ENCODE measurements at places on chromosomes 1 and 21. TPM values are rescaled to one million over a fixed set of nuclear protein-coding genes. Genes with fewer than 3 reads are reported as not detected.

GRCh38 chr1:59305188-59305587, 8.3 kb downstream of the FGGY start:
- H3K27ac ChIP-seq: no peak overlapping the region
- no peaks in the 10 kb centered on the region for H3K27me3 ChIP-seq
- no peaks in the 10 kb centered on the region for H3K36me3 ChIP-seq
- no peak for DNase-seq
- H3K4me3 ChIP-seq: no peak overlapping the region

GRCh38 chr1:17717594-17718535, 37.3 kb upstream of the ACTL8 start:
- no peak overlapping the region for H3K27ac ChIP-seq
- DNase-seq: no peak
- peaks cover 34% of the 10 kb centered on the region for H3K27me3 ChIP-seq
- H3K4me1 ChIP-seq: no peaks in the 10 kb centered on the region
- H3K36me3 ChIP-seq: no peaks in the 10 kb centered on the region
- no peak overlapping the region for H3K4me3 ChIP-seq

- H3K27ac ChIP-seq: peak overlapping the region; percentile 17
- no peak overlapping the region for H3K4me3 ChIP-seq
- H3K4me1 ChIP-seq: peaks cover 27% of the 10 kb centered on the region
- no peaks in the 10 kb centered on the region for H3K27me3 ChIP-seq
These were observed 32.6 kb downstream of the OPTC start for GRCh38 chr1:203526572-203526971.

GRCh38 chr1:169999331-169999741, 75.2 kb downstream of the KIFAP3 start:
- DNase-seq: no peak
- H3K4me1 ChIP-seq: peaks cover 6% of the 10 kb centered on the region
- H3K36me3 ChIP-seq: peaks cover 9% of the 10 kb centered on the region
- no peaks in the 10 kb centered on the region for H3K27me3 ChIP-seq
- no peak overlapping the region for H3K27ac ChIP-seq

DNA sequence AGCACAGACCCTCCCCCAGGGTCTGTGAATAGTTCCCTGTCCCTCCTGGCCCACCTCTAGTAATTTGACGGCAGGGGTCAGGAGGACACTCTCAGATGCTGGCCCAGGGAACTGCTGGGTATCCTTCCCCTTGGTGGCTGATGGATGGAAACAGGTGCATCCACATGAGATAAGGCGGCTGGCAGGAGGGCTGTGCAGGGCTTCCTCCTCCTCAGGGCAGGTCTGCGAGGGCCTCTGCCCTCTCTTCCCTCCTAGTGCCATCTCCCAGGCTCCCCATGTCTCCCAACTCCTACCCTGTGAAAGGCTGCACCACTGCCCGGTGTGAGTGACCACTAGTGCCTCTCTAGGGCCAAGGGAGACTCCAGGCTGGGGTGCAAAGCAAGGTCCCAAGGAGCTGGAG, 123.9 kb downstream of the GLIS1 start:
- no peaks in the 10 kb centered on the region for H3K27me3 ChIP-seq
- no peak overlapping the region for H3K4me3 ChIP-seq
- no peaks in the 10 kb centered on the region for H3K36me3 ChIP-seq
- H3K4me1 ChIP-seq: no peaks in the 10 kb centered on the region
- no peak overlapping the region for H3K27ac ChIP-seq

DNA sequence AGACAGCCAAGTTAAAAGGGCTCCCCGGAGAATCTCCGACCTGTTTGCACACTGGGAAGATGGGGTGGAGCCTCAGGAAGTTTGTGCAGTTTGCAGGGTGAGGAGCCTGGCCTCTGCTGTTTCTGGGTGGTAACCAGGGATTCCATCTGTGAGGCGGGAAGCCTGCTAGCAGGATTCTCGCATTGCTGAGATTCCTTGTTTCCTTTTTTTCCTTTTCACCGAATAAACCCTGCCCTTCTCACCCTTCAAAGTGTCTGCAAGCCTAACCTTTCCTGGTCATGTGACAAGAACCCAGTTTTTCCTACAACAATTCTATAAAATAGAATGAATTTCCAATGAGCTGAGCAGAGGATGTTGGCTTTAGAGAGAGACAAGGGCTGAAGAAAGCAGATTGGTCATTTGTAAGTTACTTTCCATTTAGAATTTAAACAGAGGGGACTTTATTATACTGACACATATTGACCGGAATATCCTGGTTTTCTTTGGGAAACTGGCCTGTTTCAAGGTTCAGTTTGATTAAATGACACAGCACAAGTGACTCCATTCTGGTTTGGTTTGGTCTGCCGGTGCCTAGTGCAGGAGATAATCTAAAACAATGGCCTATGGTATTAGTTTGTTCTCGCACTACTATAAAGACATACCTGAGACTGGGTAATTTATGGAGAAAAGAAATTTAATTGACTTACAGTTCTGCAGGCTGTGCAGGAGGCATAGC, 48.7 kb upstream of the DNAH14 start:
- no peaks in the 10 kb centered on the region for H3K27me3 ChIP-seq
- no peak overlapping the region for H3K4me3 ChIP-seq
- no peak overlapping the region for H3K27ac ChIP-seq
- H3K36me3 ChIP-seq: no peaks in the 10 kb centered on the region
- DNase-seq: no peak

GRCh38 chr1:211965108-211965805, 70.1 kb downstream of the INTS7 start:
- no peaks in the 10 kb centered on the region for H3K27me3 ChIP-seq
- H3K4me3 ChIP-seq: no peak overlapping the region
- DNase-seq: no peak
- peaks cover 1% of the 10 kb centered on the region for H3K36me3 ChIP-seq
- H3K27ac ChIP-seq: no peak overlapping the region
- H3K4me1 ChIP-seq: no peaks in the 10 kb centered on the region

- H3K4me3 ChIP-seq: no peak overlapping the region
- H3K36me3 ChIP-seq: peaks cover 13% of the 10 kb centered on the region
- H3K4me1 ChIP-seq: peaks cover 16% of the 10 kb centered on the region
- DNase-seq: no peak
- H3K27me3 ChIP-seq: no peaks in the 10 kb centered on the region
These were observed 4.1 kb upstream of the CCDC24 start for GRCh38 chr1:43987159-43987902.

DNA sequence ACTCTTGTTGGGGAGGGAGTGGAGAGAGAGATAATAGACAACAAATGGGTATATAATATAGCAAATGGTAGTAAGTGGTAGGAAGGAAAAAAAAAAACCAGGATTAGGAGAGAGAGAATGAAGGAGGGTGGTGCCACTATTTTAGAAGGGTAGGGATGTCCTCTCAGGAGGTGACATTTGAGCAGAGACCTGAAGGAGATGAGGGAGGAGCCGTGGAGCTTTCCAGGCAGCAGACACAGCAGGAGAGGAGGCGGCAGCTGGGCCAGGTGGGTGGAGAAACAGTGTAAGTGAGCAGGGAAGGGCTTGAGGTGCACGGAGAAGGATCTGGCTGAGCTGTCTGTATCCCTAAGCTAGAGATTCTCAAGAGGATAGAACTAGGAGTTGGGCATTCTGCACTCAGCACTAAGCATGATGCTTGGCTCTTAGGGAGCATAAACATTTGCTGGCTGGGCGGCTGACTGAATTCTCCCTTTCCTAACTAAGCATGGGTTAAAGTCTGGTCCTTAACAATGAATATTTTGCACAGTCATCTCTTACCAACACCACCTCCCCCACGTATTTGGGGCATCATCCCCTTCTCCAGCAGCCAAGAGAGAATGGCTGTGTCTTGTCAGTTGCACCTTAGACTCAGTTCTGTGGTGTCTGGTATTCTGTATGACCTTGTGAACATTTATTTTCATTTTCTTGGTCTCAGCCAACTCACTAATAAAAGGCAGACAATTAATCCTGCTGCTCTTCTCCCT, 27.6 kb upstream of the SARS1 start:
- peak overlapping the region; percentile 77 for H3K27ac ChIP-seq
- H3K36me3 ChIP-seq: no peaks in the 10 kb centered on the region
- no peak overlapping the region for H3K4me3 ChIP-seq
- no peaks in the 10 kb centered on the region for H3K27me3 ChIP-seq
- no peak for DNase-seq

GRCh38 chr1:233665575-233666270, 51.8 kb downstream of the KCNK1 start:
- H3K4me3 ChIP-seq: no peak overlapping the region
- no peaks in the 10 kb centered on the region for H3K4me1 ChIP-seq
- H3K27me3 ChIP-seq: no peaks in the 10 kb centered on the region
- H3K36me3 ChIP-seq: no peaks in the 10 kb centered on the region
- DNase-seq: no peak
- H3K27ac ChIP-seq: no peak overlapping the region

DNA sequence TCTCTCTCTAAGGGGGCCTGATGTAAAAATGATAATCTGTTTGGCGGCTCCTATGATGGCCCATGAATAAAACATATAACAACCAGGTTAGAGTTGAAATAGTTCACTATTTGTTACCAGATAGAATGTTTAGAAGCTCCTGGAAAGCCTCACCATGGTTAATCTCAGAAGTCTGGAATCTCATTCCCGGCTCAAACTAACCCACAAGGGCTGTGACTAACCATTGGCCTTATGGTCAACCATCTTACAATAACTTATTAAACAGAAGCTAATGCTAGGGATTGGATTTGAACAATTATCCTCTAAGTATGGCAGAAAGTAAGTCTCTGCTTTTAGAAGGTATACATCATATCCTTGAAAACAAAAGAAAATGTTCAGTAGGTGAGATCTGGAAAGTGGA, 134.1 kb upstream of the ADGRL2 start:
- peaks cover 19% of the 10 kb centered on the region for H3K4me1 ChIP-seq
- no peaks in the 10 kb centered on the region for H3K27me3 ChIP-seq
- no peak overlapping the region for H3K4me3 ChIP-seq
- DNase-seq: no peak
- no peaks in the 10 kb centered on the region for H3K36me3 ChIP-seq

Gene SRGAP2C
- 41.5 TPM for total RNA-seq

Gene DMBX1
- not detected for total RNA-seq

Gene MYCL
- 0.13 TPM for total RNA-seq

Gene PDZK1IP1
- not detected for total RNA-seq

Gene RSBN1
- 24.3 TPM for total RNA-seq

Gene SPRR5
- not detected for total RNA-seq

All from esophagus muscularis mucosa (tissue), 4 donors.